Caco-2 (cell line): ENCODE measurements at places on chromosomes 12 and 14.
A peak's percentile ranks its signal among the peaks of the same experiment; 100 is the strongest.

DNA sequence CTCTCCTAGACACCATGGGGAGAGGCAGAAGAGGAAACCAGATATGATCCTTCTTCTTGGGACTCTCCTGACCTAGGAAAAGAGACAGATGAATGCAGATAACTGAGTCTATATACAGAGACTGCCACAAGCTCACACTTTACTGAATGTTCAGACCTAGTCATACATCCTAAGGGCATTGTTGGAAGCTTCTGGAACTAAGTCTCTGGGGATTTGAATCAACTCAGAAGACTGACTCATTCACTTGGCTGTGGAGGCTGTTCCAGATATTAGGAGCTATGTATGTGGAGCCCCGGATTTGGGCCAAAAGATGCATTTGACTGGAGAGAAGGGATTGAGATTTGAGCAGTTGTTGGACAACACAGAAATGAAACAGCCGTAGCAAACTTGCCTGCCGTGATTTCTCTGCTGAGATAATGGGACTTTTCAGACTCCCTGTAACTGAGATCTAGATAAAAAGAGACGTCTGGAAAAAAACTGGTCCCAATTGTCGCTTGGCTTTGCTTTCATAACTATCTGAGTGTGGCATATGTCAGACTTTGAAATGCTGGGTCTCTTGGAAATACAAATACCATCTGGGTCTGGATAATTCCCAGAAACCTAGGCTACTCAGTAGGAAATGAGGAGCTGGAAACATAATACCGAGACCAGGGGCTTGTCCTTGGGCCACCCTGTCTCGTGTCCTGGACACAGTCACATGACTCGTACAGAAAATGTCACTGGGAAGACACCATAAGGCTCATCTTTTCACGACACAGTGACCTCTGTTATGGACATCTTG, 396.8 kb downstream of the NUAK1 start:
- DNase-seq: no peak

DNA sequence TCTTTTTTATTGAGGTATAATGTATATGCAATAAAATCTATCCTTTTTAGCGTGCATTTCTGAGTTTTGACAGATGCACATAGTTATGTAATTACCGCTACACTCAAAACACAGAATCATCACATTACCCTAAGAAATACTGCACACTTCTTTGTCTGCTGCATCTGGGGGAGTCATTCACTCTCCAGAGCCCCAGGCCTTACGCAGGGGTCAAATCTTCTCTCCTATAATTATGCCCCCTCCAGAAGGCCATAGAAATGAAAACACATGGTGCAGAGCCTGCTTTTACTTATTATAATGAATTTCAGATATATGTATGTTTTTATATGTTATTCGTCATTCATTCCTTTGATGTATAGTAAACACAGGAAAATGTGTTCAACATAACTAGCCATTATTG, 296.5 kb upstream of the TMEM132C start:
- no peak for DNase-seq

- no peak for DNase-seq
Measured at GRCh38 chr12:20513189-20513588, 144.9 kb downstream of the PDE3A start.

DNA sequence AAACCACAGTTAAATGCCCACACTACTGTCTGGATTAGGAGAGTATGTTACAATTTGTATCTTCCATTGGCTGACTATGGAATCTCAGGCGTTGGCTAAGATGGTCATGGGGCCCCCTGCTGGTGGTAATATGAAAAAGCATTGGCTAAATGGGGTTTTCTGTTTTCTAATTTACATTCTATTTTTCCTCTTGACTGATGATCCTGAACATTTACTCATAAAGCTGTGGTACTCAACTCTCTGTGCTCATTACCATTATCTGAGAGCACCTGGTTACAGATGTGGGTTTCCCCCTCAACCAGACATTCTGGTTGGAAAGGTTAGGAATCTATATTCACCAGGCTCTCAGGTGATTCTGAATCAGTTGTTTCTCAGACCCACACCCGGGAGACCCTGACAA, 64.8 kb downstream of the WSCD2 start:
- peak; percentile 43 for DNase-seq

GRCh38 chr14:50740856-50741255, 72.8 kb upstream of the SAV1 start:
- DNase-seq: no peak

GRCh38 chr12:3589745-3590144, 98.7 kb downstream of the PRMT8 start:
- DNase-seq: no peak

GRCh38 chr12:128444598-128444997, 177.6 kb downstream of the TMEM132C start:
- no peak for DNase-seq

DNA sequence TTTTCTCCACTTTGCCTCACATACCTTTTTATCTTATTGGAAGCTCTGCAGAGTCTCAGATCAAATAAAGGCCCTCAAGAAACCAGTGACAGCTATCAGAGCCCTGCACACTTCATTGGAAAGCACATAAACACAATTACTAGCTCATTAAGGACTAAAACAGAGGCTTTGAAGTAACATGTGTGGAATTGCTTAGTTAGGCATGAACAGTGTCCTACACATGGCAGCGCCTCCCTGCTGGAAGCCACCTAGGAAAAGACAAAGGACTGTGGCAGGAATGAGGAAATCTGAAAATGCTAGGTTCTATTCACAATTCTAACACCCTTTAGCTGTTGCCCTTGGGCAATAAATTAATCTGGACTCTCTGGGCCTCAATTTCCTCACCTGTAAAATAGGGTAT, 89.4 kb downstream of the SUDS3 start:
- DNase-seq: no peak

- DNase-seq: no peak
Measured at GRCh38 chr12:181921-182320, 32.0 kb downstream of the SLC6A12 start.

DNA sequence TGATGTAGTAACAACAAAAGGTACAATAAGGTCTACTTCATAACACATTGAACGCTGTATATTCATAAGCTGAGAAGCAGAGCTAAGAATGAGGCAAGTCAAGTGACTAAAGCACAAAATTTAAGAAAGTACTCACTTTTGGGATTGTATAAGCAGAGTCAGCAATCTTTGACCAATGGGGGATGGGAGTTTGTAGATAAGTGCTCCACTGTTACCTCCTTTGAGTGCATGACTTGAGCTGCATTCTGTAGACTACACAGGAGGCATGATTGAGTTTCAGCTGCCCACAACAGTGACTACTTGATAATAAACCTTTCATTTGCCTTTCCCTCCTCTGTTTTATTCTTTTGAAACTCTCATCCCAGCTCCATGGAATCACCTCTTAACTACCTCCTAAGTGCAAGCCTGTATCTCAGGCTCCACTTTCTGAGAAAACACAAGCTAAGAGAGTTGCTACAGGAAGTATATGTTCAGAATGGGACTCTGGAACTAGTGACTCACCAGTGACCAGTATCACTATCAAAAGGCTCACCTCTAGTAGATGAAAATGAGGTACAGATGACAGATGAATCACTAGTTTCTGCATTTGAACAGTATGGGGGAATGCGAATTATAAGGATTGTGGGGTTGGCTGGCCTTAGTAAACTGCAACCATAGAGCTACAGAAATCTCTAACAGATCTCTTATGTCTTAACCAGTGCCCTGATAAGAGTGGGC, 49.2 kb downstream of the SLC35F4 start:
- DNase-seq: no peak

DNA sequence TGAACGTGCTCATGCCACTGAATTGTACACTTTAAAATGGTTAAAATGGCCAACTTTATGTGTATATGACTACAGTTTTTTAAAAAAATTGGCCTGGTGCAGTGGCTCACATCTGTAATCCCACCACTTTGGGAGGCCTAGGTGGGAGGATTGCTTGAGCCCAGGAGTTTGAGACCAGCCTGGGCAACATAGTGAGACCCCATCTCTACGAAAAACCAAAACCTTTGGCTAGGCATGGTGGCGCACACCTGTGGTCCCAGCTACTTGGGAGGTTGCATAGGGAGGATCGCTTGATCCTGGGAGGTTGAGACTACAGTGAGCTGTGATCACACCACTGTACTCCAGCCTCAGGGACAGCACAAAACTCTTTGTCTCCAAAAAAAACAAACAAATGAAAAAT, 5.3 kb downstream of the BRI3BP start:
- DNase-seq: no peak

DNA sequence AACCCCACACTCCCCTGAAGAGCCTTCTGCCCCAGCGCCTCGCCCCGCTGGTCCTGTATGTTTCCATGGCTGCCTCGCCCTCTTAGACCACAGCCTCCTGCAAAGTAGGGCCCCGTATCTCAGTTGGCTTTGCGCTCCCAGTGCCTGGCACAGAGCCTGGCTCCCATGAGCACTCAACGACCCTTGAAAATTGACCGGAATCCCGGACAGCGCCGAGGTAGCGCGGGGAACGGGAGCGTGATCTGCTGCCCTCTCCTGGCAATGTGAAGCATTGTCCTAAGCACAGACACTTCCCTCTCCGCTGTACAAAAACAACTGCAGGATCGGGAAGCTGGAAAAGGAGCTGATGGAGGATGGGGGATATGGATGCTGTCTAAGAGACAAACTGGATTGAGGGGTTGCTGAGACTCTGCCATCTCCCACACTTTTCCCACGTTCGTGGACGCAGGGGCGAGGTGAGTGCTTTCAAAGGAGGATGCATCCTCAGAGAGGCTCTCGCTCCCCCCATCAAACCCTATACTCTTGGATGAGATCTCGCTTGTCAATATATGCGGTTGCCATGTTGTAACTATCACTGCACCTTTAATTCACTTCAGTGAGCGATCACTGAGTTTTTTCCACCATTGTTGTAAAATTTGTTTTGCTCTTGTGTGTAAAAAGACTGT, 10.7 kb upstream of the FKBP4 start:
- DNase-seq: peak; percentile 67

DNA sequence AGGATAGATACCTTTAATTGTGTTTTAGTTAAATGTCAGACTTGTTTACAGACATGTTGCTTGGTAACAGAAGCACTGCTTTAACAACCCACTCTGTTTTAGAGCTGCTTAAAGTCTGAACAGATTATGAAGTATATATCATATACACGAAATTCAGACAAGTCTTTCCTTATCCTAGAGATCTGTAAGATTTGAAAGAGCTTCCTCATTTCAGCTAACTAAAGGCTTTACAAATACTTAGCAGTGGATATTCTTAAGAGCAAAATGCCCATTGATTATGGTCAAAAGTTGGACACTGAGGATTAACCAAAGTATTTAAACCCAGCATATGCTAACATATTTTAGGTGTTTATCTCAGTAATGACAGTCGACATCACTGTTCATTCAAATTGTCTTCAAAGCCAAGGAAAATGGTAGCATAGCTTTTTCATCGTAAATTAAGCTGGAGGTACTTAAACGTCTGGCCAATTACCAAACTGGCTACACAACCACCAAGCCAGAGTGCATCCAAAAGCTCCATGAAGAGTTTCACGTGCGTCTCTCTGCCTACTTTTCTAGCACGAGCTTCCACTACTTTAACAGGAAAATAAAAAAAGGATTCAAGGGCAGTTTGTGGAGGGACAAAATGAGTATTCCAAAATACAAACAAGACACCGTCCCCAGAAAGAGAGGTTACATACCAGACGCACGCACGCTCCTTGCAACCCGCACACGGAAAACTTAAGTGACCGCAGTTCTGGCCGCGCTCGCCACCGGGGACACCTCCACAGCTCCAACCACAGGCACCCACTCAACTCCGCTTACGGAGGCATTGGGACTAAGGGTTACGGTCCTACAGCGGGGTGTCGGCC, 565 bp downstream of the CEP83 start:
- no peak for DNase-seq

GRCh38 chr12:3083241-3083920, 6.2 kb downstream of the TSPAN9 start:
- DNase-seq: no peak

- no peak for DNase-seq
Measured at GRCh38 chr12:66115071-66115600, 15.4 kb downstream of the LLPH start.

DNA sequence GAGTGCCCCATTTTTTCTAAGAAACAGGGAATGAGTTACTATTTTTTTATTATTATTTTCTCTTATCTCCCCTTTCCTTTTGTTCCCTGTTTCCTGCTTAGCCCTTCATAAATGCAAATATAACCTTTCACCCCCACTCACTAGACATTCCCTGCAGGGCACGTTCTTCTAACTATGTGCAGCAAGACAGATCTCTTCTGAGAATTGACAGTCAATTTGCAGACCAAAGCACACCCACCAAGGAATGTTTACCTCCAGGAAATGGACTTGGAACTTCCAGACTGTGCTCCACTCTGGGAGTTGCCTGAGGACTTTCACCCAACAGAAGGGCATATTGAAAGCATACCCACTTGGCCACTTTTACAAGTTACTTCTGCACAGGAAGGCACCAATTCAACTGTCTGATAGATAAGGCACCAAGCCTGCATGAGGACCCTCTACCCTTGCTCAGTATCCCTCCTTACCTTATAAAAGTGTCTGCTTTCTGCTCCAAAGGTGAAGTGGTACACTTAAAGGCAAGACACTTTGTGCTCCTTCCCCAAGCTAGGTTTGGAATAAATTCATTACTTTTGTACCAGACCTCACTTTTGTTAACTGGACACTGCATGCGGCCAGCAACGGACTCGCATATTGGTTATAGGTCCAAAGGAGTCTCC, 6.5 kb downstream of the TAS2R19 start:
- peak; percentile 88 for DNase-seq

GRCh38 chr14:61765225-61765943, 3.2 kb downstream of the SNAPC1 start:
- DNase-seq: no peak

DNA sequence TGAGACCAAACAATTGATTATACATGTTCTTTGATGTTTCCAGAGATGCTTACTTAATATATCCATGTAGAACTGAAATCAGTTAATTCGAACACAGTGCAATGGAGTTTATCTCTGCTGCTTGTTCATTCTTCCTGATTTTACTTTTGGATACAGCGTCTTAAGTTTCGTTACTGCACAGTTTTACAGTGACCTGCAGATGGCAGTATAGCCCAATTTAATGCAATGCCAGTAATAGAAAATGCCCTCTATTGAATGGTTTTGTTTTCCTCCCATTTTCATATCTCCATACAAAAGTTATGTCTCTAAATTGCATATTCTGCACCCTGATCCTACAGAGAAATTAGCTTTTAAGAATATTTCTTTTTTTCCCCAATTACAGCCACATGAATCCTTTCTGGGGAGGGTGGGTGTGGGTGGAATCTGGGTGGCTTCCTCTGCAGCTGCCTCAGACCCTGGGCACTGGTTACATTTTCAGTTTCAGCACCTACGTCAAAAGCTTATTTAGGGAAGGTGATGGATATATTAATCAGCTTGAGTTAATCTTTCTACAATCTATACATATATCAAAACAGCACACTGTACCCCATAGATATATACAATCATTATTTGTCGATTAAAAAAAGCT, 101.1 kb upstream of the DCD start:
- DNase-seq: peak; percentile 44

GRCh38 chr12:50440288-50440687, 39.6 kb downstream of the LARP4 start:
- no peak for DNase-seq

DNA sequence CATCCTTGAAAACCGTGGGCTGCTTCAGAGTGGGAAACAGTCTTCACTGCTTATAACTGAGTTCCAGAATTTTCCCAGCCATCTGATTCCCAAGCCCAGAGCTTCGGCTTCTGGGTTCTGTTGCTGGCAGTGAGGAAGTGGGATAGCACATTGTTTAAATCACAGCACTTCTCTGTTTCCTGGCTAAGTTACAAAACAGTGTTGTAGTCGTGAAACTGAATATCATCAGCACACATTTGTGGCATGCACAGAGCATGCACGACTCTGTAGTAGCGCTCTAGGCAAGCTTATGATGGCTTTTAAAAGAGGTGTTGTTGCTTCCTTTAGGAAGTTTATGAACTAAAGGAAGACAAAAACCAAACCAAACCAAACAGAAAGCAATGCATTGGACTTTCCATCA, 1005.5 kb downstream of the NRXN3 start:
- DNase-seq: no peak
